ENCODE measurements at places on chromosomes 4 and X. TPM values are rescaled to one million over a fixed set of nuclear protein-coding genes. Genes with fewer than 3 reads are reported as not detected.
A peak's percentile ranks its signal among the peaks of the same experiment; 100 is the strongest.

Gene LNX1
- 6.3 TPM for polyA plus RNA-seq

DNA sequence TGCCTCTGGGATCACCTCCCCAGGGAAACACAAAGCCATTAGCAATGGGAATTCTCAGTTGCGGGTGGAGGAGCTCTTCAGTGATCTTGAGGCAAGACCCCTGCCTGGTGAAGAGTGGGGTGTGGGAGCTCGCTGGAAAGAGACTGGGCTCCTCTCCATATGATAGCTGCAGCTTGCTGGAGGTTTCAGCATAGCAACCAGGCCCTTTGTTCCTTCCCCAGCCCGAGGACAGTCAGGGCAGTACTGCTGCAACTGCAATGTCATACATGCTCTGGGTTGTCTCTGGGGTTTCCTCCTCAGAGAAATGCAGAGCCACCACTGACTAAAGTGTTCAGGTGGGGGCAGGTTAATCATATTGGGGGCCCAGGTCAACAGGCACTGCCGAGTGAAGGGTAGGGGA is 81.3 kb downstream of the ARHGAP24 start:
- H3K27ac ChIP-seq = no peak overlapping the region
- no peak overlapping the region for H3K4me3 ChIP-seq
- H3K27me3 ChIP-seq = no peaks in the 10 kb centered on the region
- DNase-seq = no peak

GRCh38 chrX:7841084-7841805 is 1.7 kb upstream of the VCX start:
- H3K4me1 ChIP-seq = no peaks in the 10 kb centered on the region
- H3K27me3 ChIP-seq = no peaks in the 10 kb centered on the region
- no peak for DNase-seq
- H3K4me3 ChIP-seq = no peak overlapping the region
- H3K27ac ChIP-seq = no peak overlapping the region

Gene LUZP4
- polyA plus RNA-seq = not detected

- H3K27ac ChIP-seq = no peak overlapping the region
- H3K36me3 ChIP-seq = no peaks in the 10 kb centered on the region
Measured at GRCh38 chr4:85831647-85832046, 356.7 kb downstream of the ARHGAP24 start.

GRCh38 chr4:77009511-77010115 is 60.1 kb downstream of the SEPTIN11 start:
- H3K4me3 ChIP-seq = no peak overlapping the region
- H3K27me3 ChIP-seq = no peaks in the 10 kb centered on the region
- peaks cover 75% of the 10 kb centered on the region for H3K4me1 ChIP-seq

Gene FAM9C
- not detected for polyA plus RNA-seq

DNA sequence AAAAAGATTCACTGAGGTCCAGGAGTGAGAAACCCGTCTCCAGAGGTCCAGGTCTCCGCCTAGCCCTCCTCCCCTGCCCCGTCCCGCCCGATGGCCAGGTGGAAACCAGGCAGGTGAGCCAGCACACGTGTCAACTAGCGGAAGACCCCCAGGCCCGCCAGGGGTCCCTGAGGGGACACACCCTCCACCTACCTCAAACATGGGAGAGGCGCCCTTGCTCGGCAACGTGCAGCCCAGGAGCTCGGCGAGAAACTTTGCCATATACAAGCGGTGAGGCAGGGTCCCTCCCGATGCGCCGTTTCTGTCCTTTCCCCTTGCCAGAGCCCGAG is 330.0 kb downstream of the HNRNPD start:
- no peaks in the 10 kb centered on the region for H3K36me3 ChIP-seq
- no peak for DNase-seq
- H3K4me3 ChIP-seq = no peak overlapping the region
- peaks cover 15% of the 10 kb centered on the region for H3K27me3 ChIP-seq
- no peaks in the 10 kb centered on the region for H3K4me1 ChIP-seq

DNA sequence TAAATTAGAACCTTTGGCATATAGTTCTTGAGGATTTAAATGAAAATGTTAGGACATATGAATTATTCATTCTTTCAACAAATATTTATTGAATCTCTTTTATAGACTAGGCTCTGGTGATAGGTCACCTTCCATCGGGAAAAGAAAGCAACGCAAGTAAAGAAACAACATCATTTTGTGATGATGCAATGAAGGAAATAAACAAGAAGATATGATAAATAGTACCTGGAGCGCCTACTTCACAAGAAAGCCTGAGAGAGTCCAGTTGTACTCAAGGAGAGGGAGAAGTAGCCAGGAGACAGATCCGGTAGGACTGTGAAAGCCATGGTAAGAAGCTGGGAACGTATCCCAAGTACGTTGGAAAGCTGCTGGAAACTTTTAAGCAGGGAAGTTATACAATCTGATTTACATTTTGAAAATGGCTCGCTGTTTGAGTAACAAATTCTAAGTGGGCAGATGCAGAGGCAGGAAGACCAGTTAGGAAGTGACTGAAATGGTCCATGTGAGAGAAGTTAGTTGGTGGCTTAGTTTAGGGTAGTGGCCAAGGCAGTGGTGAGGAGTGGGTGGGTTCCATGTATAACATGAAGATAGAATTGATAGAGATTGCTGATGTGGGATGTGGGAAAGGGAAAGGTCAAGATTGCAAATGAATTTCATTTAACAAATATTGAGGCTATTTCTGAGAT is 17.7 kb upstream of the CPE start:
- no peak overlapping the region for H3K4me3 ChIP-seq
- no peak for DNase-seq
- H3K36me3 ChIP-seq = no peaks in the 10 kb centered on the region

DNA sequence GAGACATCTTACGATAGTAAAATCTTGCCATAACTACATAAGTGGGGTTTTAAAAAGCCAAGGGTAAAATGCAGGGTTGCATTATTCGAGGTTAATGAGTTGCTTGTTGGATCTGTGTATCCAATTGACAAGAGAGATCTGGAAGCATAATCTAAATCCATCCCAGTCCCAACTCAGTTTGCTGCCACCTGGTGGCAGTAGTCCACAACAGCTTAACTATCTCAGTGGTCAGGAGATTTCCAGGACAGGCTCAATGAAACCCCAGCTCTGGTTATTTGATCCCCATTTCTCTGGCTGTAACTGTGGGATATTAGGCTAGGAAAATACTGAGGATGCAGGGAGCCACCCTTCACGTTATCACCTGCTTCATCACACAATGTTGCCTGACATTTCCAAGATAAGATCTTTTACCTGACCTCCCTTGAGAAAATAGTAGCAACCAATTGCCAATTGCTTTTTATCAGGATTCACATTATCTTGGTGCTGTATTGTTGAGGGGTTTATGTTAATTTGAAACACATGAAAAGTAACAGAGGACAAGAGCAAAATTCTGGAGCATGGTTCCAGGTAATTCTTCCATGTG is 88.2 kb upstream of the TNIP3 start:
- no peak overlapping the region for H3K4me3 ChIP-seq
- peaks cover 16% of the 10 kb centered on the region for H3K4me1 ChIP-seq
- DNase-seq = peak; percentile 76
- no peaks in the 10 kb centered on the region for H3K36me3 ChIP-seq

DNA sequence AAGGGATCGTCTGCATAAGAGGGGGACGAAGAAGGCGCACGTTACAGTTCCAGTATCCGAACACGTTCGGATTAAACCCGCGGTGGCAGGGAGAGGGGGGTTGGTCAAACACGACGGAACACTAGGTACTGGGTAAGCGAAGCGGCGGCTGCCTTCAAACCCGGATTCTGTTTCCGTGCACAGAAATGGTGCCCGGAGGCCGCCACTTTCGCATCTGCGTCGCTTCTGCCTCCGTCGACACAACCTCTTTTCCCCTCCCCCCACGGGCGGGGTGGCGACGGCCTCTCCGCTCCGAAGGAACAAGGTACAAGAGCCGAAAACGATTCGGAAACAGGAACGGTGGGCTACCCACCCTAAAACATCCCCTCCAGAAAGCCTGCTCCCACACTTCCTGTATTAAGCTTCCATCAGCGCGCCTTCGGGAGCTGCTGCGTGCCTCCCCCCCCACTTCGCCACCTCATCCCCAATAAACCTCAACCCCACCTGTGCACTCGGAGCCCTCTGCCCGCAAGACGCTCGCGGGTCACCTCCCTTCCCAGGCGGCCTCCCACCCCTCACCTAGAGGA is 667 bp downstream of the G3BP2 start:
- peaks cover 30% of the 10 kb centered on the region for H3K4me1 ChIP-seq
- DNase-seq = peak; percentile 79
- H3K4me3 ChIP-seq = peak overlapping the region; percentile 97
- H3K36me3 ChIP-seq = no peaks in the 10 kb centered on the region

DNA sequence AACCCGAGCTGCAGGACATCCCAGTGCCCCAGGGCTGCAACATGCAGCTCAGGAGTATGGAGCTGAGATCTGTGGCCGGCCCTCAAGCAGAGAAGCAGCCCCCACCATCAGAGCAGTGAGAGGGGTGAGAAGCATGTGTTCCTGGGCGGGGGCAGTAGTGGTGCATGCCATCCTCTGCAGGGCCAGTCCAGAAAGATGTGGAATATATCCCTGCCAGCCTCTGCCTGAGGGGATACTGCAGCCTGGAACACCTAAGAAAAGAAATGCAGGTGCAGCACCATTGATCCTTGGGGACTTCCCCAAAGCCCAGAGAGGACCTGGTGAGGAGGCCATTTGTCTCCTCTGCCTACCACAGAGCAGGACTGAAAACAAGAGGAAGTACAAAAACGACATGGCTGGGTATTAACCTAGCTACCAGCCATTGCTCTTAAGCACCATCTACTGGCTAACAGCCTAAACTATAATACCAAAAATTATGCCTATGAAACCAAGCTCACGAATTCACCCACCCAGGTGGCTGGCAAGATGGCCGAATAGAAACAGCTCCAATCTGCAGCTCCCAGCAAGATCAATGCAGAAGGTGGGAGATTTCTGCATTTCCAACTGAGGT is 158.8 kb downstream of the ADGRA3 start:
- no peak overlapping the region for H3K27ac ChIP-seq
- H3K4me1 ChIP-seq = no peaks in the 10 kb centered on the region
- H3K4me3 ChIP-seq = no peak overlapping the region
- H3K36me3 ChIP-seq = no peaks in the 10 kb centered on the region
- DNase-seq = peak; percentile 63

Gene SLC34A2
- not detected for polyA plus RNA-seq

GRCh38 chrX:119101168-119101567 is 26.4 kb downstream of the KIAA1210 start:
- H3K27ac ChIP-seq = no peak overlapping the region
- no peaks in the 10 kb centered on the region for H3K27me3 ChIP-seq
- no peak overlapping the region for H3K4me3 ChIP-seq
- H3K36me3 ChIP-seq = no peaks in the 10 kb centered on the region
- peaks cover 15% of the 10 kb centered on the region for H3K4me1 ChIP-seq

GRCh38 chr4:17561195-17561909 is 15.6 kb upstream of the LAP3 start:
- H3K4me3 ChIP-seq = no peak overlapping the region
- peaks cover 9% of the 10 kb centered on the region for H3K4me1 ChIP-seq
- peak overlapping the region; percentile 40 for H3K27ac ChIP-seq

Gene RAB41
- not detected for polyA plus RNA-seq

DNA sequence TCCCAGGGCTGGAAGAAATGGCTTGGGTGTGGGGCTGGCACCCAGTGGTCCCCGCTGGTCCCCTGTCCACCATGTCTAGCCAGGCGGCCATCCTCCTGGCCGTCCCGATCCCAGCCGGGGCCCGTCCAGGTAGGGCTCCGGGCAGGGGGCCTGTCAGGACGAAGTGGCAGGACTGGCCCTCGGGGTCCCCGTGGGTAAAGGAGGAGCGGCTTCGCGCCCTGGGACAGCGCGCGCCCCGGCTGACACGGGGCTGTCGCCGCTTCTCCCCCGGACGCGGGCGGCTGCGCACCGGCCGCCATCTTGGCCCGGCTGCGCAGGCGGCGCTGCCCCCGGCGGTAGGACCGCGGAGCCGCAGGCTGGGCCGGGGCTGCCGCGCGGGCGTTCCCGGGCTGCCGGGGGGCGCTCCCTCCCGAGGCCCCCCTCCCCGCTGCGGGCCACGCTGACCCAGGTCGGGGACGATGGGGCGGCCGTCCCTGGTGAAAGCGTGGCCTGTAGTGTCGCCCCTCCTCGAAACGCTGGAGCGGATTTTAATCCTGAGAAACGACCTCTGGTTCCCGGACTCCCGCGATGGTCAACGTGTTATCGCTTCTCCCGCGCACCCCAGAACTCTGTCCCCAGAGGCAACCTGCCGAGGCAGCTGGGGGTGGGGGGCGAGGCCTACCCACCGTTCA is 60.4 kb upstream of the BCOR start:
- no peak overlapping the region for H3K27ac ChIP-seq
- no peaks in the 10 kb centered on the region for H3K36me3 ChIP-seq
- no peaks in the 10 kb centered on the region for H3K27me3 ChIP-seq
- DNase-seq = peak; percentile 62

DNA sequence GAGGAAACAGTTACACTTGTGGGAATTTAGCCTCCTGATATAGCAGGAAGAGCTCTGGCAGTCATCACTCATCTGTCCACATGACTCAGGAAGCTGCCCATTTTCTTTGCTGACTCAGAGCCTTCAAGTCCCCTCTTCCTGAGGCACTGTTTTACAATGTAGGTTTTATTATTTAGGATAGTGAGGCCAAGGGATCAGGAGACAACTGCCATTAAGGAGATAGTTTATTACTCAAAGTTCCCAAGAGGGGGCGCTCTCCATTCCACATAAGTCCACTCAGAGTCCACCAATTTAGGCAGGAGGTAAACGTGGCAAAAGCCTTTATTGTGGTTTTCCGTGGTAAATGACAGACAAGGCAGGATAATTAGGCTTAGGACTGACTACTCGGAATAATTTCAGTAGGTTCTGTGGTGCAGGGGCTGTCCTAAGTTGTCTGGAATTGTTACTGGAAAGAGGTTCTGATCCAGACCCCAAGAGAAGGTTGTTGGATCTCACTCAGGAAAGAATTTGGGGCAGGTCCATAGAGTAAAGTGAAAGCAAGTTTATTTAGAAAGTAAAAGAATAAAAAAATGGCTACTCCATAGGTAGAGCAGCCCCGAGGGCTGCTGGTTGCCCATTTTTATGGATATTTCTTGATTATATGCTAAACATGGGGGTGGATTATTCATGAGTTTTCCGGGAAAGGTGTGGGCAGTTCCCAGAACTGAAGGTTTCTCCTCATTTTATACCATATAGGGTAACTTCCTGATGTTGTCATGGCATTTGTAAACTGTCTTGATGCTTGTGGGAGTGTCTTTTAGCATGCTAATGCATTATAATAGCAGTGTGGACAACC is 96.0 kb upstream of the RAB40AL start:
- no peaks in the 10 kb centered on the region for H3K4me1 ChIP-seq
- peak; percentile 10 for DNase-seq

DNA sequence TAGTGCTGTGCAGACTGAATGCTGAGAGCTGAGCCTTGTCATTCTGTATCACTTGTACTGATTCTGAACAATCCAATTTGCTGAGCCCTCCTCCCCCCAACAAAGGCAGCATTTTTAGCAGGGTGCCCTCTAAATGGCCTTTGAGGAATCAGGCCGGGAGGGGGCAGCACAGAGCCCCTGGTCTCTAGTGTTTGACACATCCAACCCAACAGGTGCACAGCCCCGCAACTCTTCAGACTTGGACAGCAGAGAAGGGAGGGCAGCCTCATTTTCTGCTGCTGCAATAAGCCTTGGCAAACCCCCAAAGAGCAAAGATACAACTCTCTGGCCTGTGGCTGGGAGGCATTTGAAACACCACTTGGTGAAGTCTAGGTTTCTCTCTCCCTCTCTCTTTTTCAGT is 3.4 kb downstream of the ATP1B4 start:
- H3K36me3 ChIP-seq = no peaks in the 10 kb centered on the region
- no peak overlapping the region for H3K27ac ChIP-seq
- H3K27me3 ChIP-seq = peaks cover 15% of the 10 kb centered on the region
- no peak overlapping the region for H3K4me3 ChIP-seq

- peaks cover 33% of the 10 kb centered on the region for H3K27me3 ChIP-seq
- H3K4me3 ChIP-seq = peak within 1 kb of the TSS; percentile 53
- H3K36me3 ChIP-seq = no peaks in the 10 kb centered on the region
- no peaks in the 10 kb centered on the region for H3K4me1 ChIP-seq
- H3K27ac ChIP-seq = no peak within 1 kb of the TSS
- peak; percentile 20 for DNase-seq
Measured at GRCh38 chr4:90127223-90127705, at the start of gene CCSER1. TSS of gene CCSER1 (plus strand) at chr4:90127394.

Gene MANBA
- polyA plus RNA-seq = 16.2 TPM

Gene TBX22
- not detected for polyA plus RNA-seq

Data from GM23248 (cell line).